Kasumi-1 (cell line): ENCODE measurements at places on chromosomes 4 and X.
A peak's percentile ranks its signal among the peaks of the same experiment; 100 is the strongest.

DNA sequence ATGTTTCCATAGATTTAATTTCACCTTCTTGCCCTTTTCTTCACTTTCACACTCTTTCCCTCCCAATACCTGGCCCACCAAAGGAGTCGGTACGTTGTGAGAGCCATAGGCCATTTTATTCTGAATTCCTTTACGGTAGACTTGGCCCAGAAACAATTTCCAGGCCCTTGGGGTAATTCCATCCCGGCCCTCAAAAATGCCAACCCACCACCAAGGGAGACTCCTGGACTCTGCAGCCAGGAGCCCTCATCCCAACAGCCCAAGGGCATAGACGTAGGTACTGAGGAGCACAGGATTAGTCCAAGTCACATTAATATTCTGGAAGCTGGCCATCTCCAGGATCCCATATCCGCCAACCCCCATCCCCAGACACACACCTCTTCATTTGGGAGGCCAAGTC lies 102.9 kb downstream of the LIMCH1 start:
- DNase-seq: no peak

DNA sequence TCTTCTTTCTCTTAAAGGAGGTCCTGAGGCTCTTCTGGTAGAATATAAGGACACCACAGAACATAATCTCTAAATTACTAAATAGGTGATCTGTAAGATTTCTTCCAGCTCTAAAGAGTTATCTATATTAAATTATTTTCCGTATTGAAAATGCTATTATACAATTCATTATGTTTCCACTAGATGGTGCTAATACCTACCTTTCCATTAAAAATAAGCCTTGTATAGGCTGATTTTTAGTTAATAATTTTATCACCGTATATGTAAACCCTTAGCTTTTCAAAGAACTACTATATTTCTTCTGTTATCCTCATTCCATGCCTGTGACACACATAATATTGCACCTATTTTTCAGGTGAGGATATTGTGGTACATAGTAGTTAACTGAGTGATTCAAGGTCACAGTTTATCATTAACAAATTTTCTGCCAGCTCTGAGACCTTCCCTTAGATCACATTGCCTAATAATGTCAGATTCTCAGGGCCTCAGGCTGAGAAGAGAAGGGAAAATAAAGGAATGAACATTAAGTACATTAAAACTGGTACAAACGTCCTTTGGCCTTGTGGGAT lies 138.8 kb downstream of the TEX11 start:
- peak; percentile 34 for DNase-seq

DNA sequence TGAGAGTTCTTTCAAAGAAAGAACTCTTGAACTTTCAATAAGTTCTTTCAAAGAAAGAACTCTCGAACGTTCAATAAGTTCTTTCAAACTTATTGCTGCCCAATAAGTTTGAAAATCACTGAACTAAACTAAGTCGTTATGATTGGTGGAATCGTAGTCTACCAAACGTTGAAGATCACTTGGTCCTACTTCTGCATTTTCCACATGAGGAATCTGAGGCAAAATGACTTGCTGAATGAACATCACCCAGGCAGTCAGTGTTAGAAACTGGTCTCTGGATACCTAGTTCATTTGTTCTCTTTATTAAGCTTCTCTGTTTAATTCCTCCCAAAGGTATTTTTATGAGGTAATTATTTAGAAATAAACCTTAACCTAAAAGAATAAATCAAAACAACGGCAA lies 7.1 kb upstream of the CNOT6L start:
- DNase-seq: no peak

DNA sequence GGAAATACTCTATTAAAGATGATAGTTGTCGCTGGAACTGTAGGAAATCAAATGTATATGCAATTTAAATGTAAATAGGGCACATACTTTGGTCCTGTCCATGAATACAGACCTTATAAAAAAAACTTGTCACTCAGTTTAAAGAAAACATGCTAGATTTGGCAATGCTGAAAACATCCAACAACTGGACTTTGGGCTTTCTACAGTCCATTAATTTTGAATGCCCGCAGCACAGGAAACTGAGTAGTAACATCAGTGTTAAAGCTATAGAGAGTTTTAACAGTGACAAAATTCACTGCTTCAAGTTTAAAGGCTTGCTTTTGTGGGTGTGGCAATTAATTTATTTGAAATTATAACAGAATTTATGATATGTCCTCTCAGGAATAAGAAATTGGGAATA lies 578.4 kb downstream of the TRIML1 start:
- DNase-seq: no peak

DNA sequence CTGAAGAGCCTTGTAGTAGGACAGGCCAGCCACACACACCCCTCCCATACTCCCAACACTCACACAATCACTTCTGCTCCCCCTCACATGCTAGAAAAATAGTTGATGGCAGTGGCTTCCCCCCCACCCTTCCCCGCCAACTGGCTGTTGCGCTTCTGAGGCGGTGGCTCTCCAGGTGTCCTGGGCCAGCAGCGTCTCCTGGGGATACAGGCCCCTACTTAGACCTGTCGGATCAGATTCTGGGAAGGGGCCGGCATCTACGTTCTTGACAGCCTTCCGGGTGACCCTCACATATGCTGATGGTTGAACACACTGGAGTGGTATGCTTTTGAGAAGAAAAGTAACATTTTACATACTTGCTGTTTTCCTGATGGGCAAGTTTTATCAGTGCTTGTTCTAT lies 39.9 kb downstream of the TNIP2 start:
- no peak for DNase-seq

DNA sequence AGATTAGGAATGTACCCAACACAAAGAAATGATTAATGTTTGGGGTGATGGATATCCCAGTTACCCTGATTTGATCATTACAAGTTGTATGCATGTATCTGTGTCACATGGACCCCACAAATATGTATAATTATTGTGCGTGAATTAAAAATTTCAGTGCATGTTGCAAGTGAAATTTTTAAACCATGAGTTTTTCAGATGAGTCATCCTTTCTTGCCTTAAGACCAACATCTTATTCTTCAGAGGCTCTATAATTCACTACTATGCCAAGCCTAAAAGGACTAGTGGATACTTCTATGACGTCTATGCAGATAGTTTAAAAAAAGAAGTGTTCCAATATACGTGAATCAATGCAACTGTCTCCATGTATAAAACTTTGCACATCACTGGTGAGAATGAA lies 113.0 kb upstream of the SH3RF1 start:
- no peak for DNase-seq

GRCh38 chr4:146261041-146261440 lies 46.7 kb downstream of the REELD1 start:
- DNase-seq: no peak

DNA sequence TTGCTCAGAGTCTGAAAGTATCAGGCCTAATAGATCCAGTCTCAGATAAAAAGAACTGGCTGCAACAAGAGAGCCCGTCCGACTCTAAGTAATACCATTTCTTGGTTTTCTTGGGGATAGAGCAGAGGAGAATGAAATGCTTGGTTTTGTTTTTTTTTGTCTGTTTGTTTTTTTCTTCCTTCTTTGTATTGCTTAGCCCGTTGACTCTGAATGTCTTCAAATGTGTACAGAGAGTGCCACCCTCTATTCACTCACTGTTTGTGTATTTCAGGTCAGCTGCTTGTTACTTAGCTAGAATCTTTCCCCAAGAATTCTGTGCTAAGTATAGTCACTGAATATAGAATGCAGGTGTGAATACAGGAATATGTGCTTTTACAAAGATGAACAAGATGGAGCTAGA lies 5.7 kb upstream of the TMEM156 start:
- no peak for DNase-seq

GRCh38 chrX:46258356-46258755 lies 286.9 kb downstream of the ZNF674 start:
- DNase-seq: no peak

DNA sequence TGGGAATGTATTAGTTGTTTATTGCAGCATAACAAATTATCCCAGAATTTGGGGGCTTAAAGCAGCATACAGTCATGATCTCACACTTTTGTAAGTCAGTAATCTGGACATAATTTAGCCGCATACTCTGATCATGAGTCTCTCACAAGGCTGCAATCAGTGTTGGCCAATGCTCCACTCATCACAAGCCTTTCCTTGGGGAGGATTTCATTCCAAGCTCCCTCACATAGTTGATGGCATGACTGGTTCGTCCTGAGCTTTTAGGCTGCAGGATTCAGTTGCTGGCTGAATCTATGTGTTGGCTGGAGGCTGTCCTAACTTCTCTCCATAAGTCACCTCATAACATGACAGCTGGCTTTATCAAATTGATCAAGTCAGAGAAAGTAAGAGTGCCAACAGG lies 1568.6 kb upstream of the PCDH7 start:
- no peak for DNase-seq

DNA sequence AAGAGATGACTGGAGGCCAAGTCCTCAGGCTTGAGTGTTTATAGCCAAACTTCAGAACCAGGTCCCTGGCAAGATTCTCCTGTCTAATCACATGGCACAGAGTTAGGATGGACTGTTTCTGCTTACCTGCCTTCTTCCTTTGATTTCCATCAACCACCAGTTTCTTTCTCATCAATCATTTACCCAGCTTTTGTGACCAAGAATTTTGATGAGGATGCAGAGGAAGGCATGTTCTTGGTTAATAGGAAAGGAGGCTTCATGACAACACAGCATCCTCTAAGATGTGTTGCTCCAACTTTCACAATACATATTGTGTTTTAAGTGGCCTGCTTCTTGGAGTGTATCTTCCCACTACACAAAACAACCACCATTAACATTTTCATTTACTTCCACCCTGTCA lies 65.3 kb downstream of the NFKB1 start:
- DNase-seq: no peak

GRCh38 chrX:153983321-153983801 lies 10.8 kb downstream of the TMEM187 start:
- no peak for DNase-seq

DNA sequence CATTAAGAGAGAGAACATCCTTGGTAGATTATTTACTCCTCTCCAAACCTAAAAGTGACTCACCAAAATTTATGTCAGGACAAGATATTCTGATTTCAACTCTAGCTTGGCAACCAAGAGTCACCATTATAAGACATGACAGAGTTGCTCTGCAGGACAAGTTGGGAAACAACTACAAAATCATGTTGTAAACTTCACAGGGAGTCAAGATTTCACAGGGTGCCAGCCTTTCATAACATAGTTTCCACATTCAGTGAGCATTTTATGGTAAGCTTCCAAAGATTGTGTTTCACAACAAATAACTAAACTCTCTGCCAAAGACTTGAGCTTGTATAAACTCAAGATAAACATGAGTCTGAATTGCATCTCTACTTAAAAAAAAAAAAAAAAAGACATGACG lies 121.0 kb upstream of the DIAPH2 start:
- no peak for DNase-seq

DNA sequence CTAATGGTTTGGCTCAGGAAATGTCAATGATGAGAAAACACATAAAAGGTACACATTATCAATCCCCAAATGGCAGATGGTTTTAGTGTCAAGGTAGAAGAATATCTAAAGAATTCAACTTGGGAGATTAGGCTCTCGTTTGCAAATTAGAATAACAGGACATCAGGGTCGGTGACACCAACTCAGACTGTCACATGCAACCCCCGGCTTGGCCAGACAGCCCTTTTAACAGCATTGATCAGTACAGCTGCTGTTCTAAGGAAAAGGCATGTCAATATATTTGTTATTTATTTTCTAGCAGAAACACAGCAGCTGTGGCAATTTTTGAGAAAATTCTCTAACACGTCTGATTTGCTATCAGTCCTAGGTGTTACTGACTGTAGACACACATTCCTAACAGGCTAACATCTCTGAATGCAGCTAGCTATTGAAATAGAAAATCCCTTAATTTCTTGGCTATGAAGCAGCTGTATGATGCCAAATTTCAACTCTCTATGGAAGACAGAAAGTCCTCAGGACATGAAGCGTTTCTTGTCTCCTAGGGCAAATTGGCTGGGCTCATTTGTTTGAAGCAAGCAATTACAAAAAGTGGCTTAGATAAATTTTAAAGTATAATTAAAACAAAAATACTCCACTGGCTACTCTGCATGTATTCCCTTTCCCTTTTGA lies 269.0 kb upstream of the CXXC4 start:
- DNase-seq: no peak
